ENCODE measurements at places on chromosomes 3 and 15.
A peak's percentile ranks its signal among the peaks of the same experiment; 100 is the strongest.

DNA sequence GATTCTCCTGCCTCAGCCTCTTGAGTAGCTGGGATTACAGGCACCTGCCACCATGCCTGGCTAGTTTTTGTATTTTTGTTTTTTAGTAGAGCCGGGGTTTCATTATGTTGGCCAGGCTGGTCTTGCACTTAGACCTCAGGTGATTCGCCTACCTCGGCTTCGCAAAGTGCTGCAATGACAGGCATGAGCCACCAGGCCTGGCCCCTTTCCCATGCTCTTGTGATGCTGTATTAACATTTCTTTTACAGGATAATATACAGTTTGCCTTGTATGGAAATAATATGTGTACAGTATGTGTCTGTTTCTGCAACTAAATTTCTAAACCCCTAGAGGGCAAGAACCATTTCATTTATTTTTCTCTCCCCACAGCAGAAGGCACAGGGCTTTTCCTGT, 37.8 kb downstream of the SCG5 start:
- no peak for DNase-seq

DNA sequence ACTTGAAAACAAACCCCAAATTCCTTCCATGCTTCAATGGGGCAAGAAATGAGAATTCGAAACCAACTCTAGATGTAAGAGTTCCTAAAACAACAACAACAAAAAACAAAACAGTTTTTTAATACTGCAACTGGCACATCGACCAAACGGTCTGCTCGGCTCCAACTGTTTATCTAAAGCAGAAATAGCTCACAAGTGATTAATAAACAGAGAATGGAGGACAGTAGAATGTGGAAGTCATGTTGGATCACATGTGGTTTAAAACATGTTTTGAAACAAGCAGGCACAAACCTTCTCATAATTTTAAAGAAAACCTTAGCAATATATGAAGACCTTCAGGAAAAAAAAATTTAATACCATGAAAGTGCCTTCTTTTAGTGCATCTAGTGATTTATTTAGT, 55.1 kb downstream of the SETMAR start:
- no peak for DNase-seq

DNA sequence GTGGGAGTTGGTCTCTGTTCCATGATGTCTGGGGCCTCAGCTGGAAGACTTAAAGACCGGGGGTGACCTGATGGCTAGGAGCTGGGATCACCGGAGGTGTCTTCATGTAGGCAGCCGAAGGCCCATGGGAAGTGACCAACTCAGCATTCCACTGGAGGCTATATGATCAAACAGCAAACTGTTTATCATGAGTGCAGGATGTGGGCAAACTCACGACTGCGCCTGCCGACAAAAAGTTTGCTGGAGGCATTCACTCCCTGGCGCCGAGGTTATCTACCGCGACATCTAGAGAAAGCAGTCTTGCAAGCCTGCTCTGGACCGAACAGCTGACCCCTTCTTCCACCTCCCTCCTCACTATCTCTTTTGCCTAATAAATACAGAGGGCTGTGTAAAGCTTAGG, 62.7 kb upstream of the NR2C2 start:
- DNase-seq = no peak

DNA sequence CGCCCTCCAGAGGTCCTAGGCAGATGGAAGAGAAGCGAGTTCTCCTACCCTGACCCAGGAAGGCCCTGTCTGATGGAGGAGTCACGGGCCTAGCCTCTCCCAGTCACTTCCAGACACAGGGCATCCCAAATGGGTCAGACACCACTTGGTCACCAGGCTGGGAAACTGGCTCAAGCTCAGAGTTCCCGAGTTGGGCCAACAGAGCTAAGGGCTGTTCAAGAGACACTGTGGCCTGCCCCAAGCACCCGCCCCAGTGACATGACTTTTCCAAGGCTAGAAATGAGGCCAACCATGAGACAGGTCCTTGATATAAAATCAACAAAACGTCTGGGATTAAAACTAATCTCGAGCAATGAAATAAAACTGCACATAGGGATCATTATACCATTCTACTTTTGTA, 113.8 kb downstream of the IQSEC1 start:
- no peak for DNase-seq

DNA sequence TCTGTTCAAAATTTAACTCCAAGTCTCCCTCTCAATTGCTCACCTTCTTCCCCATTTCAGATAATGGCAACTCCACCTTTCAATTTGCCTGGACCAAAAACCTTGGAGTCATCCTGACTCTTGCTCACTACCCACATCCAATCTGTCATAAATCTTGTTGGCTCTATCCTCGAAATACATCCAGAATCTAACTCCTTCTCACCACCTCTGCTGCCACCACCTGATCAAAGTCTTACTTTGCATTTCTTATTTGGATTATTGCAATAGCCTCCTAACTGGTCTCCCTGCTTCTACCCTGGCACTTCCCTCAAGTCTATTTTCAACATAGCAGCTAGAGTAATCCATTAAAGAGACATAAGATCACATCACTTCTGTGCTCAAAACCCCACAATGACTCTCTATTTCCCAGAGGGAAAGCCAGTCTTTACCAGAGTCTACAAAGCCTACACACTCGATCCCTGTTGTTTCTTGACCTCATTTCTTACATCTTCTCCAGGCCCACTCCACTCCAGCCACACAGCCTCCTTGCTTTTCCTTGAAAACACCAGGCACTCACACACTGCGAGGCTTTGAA, 86.6 kb downstream of the GPR156 start:
- no peak for DNase-seq

DNA sequence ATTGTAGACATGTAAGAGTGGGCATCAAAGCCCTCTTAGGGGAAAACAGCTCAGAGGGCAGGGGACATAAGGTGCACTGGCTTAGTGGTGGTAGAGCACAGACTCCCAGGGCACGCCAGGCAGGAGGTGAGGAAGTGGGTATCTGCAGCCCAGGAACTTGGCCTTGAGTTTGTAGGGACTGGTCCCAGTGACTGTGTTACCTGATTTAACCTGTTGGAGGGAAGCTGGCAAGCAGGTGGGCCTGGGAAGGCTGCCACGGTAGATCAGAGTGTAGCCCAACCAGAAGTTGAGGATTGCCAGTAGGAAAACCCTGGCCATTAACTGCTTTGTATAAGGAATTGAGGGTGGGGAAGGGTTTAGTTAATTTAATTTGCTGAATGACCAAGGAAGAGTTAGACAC, 417.5 kb upstream of the C2CD4B start:
- no peak for DNase-seq

DNA sequence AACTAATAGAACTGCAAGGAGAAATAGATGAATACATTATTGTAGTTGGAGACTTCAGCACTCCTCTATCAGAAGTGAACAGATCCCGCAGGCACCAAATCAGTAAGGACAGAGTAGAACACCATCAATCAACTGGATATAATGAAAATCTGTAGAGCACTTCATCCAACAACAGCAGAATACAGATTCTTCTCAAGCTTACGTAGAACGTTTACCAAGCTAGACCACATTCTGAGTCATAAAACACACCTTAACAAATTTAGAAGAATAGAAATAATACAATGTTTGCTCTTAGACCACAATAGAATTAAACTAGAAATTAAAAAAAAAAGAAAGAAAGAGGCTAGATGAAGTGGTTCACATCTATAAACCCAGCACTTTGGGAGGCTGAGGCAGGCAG, 70.7 kb upstream of the NEDD4 start:
- DNase-seq = no peak

DNA sequence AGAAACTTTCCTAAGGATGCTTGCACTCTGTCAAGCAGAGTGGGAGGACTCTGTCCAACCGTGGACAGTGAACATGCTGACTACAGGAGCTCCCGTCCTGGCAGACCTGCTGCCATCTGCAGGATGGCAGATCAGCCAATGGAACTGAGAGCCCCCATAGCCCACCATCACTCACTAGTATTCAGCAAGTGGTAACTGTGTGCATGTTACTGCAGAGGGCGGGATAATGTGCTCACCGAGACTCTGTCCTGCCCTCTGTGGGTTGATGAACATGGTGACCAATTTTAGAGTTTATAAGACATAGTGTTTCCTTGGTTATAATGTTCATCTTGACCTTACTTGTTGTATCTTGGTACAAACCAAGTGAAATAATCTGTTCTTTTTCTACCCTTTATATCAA, 11.5 kb downstream of the CSPG5 start:
- DNase-seq = no peak

GRCh38 chr15:73051807-73052652, at the start of gene NEO1:
Gene NEO1 (plus strand): TSS chr15:73052463. CDS start chr15:73052676, 213 bp downstream.
- DNase-seq = peak; percentile 49

DNA sequence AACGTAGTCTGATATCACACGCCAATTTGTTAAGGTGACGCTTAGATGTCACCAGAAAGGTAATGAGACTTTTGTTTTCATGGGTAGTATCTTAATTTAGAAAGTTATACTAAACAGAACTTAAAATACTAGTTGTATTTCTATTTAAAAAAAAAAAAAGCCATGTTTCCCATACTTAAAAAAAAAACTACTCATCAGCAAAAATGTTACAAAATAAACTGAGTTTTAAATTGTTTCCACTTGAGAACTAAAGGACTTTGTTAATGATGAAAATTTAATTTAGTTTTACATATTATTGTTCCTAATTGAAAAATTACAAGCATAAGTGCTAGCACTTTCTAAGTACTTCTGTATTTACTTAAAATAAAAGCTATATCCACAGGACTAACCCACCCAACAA, 300.8 kb upstream of the ATP11B start:
- no peak for DNase-seq

DNA sequence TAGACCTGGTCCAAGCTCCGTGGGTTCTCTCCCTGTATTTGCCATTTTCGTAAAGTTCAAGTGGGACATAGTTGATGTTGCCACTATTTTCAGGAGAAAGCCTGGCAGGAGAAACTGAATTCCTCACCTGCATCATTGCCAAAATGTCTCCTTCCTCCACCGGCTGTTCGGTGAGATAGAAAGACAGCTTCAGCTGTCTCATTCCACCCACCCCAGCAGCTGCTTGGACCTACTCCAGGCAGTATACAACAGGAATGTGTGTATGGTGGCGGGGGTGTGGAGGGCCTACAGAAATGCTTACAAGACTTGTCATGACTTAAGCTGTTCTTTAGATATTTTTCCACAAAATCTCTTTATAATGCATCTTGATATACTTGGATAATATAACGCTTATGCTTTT, 132.7 kb upstream of the RAP2B start:
- DNase-seq = no peak

DNA sequence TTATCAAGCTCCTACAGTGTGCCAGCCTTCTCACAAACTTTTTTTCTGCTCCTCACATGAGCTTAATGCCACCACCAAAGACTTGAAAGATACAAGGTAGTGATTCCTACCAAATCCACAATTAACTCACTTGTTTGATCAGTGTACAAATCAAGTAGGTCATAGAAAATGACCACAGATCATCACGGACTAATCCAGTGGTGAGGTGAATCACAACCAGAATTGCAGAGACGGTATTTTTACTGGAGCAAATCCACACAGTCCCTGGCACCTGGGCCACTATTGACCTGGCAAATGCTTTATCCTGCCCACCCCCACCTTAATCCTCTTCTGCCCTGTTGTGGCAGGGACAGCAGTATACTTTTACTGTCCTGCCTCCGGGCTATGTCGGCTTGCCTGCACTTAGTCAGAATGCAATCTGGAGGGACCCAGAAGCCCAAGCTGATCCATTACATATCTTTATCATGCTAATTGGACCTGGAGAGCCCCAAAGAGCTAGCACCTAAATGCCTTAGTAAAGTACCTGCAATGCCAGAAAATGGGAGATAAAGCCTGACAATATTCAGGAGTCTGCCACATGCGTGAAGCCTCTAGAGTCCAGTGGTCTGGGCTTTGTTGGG, 83.9 kb upstream of the CDV3 start:
- DNase-seq = no peak

DNA sequence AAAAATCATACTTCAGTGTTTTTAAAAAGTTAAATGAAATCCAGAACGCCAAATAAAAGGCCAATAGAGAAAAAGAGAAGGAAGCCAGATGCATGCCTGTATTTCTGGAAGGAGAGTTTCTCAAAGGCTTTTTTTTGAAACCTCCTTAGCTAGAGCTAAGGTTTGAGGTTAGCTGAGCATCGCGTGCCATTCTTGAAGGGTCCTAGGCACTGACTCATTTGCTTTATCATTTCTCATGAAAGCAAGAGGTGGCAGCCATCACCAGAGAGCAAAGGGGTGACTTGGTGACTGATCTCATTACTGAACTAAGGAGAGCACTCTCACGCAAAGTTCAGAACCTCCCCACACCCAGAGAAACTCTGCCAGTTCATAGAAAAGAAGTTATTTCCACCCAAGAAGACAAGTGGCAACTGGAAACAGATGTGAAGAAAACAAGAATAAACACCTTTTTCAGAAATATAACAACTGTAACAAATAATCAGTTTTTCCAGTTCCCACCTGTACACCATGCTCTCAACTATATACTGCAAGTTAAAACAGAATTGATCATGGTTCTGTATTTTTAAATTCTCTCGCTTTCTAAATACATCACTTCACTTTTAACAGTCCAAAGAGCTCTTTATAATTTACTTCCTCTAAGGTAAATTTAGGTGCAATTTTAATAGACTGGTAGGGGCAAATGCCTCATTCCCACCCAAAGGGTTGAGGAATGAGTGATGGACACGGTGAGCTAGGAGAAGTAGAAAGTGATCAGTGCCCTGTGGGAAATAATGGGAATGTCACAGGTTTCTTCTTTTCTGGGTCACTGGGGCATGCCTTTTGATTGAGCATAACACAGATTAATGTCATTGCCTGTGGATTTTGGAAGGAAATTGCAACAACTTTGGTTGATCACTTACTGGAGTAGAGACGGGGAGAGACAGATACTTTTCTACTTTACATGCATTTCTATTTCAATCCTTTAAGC, 24.7 kb downstream of the GPR15 start:
- peak; percentile 41 for DNase-seq

- DNase-seq = no peak
Observed at GRCh38 chr3:132029182-132029902, 5.5 kb downstream of the CPNE4 start.
